ENCODE measurements at places on chromosomes 3 and 15.

GRCh38 chr3:27471923-27472550 lies 12.1 kb downstream of the SLC4A7 start:
- no peak overlapping the region for H3K27ac ChIP-seq
- no peaks in the 10 kb centered on the region for H3K27me3 ChIP-seq
- no peak for DNase-seq

- H3K27ac ChIP-seq, result peak overlapping the region; percentile 98
- peak; percentile 62 for DNase-seq
- no peaks in the 10 kb centered on the region for H3K36me3 ChIP-seq
- H3K4me3 ChIP-seq, result peak overlapping the region; percentile 46
Measured at GRCh38 chr15:70098461-70099166, 897 bp upstream of the TLE3 start.

- H3K27me3 ChIP-seq, result no peaks in the 10 kb centered on the region
- peaks cover 10% of the 10 kb centered on the region for H3K4me1 ChIP-seq
Measured at GRCh38 chr15:29106551-29107290, 162.9 kb downstream of the NSMCE3 start.

DNA sequence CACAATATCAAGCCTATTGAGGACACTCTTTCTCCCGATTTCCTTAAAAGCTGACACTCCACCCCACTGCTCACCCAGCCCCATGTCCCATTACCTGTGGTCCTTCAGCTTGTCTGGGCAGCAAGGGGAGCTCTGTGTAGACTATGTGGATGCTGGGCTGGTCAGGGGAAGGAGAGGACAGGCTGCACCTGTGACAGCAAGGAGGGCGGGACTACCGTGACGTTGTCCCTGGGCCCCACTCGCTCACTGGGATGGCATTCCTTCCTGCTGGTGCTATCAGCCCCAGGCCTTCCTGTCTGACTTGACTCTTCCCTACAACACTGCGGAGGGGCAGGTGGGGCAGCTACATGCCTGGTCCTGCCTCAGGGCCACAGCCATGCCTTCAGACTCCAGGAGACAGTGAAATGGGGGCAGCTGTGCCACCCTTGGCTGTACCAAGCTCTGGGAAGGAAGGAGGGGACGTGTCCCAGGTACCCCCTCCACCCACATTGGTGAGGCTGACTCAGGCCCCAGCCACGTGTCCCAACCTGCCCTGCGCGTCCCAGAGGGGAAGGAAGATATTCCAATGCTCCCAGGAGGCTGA lies at the start of gene TMEM40:
Gene TMEM40, minus strand, starts transcription at position 163 of the 583 bp plus-strand sequence. CDS start 9,427 bp downstream, outside the sequence.
- H3K36me3 ChIP-seq, result no peaks in the 10 kb centered on the region
- H3K4me1 ChIP-seq, result peaks cover 4% of the 10 kb centered on the region
- no peaks in the 10 kb centered on the region for H3K27me3 ChIP-seq
- peak within 1 kb of the TSS; percentile 84 for H3K27ac ChIP-seq
- DNase-seq, result no peak

DNA sequence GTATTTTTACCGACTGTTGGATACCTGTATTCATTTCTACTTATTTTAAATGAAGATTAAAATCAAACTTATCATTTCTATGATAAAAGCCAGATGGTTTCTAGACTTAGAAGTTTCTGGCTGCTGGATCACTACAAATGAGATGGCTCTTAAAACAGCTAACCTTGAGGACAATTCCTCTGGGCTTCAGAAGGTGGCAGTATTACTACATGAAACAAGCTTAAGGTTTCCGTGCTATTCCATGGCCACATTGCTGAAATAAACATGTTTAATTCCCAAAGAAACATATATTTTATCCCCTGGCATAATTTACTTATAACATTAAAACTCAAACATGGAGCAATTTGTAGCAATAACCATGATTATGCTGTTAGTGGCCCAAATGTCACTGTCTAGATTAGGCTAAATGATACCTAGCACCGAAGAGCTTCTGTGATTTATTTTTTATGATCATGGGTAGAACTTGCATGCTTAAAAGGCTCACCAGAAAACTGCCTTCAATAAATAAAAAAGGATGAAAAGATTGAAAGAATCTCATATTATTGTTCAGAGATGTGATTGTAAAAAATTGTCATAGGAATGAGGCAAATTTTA lies 204.0 kb upstream of the NANOGP8 start:
- no peak overlapping the region for H3K27ac ChIP-seq
- no peaks in the 10 kb centered on the region for H3K27me3 ChIP-seq
- no peak for DNase-seq
- H3K4me1 ChIP-seq, result no peaks in the 10 kb centered on the region

- no peaks in the 10 kb centered on the region for H3K27me3 ChIP-seq
- DNase-seq, result no peak
- H3K4me1 ChIP-seq, result no peaks in the 10 kb centered on the region
- H3K4me3 ChIP-seq, result no peak overlapping the region
- H3K27ac ChIP-seq, result no peak overlapping the region
Measured at GRCh38 chr3:101010296-101010695, 17.1 kb upstream of the ABI3BP start.

GRCh38 chr15:62549345-62549970 lies 384.4 kb upstream of the C2CD4B start:
- no peaks in the 10 kb centered on the region for H3K27me3 ChIP-seq
- no peak overlapping the region for H3K4me3 ChIP-seq
- H3K36me3 ChIP-seq, result no peaks in the 10 kb centered on the region
- H3K4me1 ChIP-seq, result peaks cover 50% of the 10 kb centered on the region
- peak overlapping the region; percentile 48 for H3K27ac ChIP-seq

- no peaks in the 10 kb centered on the region for H3K36me3 ChIP-seq
- no peak for DNase-seq
Measured at GRCh38 chr3:175312791-175313190, 453.7 kb downstream of the NAALADL2 start.

DNA sequence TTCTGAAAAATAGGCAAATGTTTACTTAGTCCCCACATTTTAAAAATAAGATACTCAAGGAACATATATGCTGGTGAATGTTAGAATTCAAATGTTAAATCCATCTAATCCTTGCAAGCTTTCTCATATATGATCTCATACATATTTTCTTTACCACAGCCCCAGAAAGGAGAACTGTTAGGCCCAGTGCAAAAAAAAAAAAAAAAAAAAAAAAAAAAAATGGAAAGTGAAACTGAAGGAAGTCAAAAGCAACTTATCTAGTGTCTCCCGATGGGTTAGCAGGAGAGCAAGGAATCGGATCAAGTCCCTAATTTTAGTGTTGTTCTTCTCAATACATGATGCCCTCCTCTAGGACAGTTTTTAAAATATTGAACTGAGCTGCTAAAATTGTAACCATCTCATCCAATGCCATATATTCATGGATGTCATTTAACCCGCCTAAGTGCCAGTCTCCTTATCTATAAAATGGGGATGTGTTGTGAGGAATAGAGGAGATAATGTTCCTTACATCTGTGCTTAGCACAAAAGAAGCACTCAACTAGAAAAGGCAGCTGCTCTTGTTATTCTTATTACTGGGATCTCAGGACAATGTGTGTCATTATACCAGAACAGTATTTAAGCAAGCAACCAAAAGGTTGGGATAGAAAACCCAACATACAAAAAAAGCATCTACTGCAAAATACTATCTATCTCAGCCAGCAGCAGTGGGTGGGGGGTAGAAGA lies 279.7 kb downstream of the MAGI1 start:
- no peak overlapping the region for H3K4me3 ChIP-seq
- DNase-seq, result no peak
- no peak overlapping the region for H3K27ac ChIP-seq
- no peaks in the 10 kb centered on the region for H3K4me1 ChIP-seq

DNA sequence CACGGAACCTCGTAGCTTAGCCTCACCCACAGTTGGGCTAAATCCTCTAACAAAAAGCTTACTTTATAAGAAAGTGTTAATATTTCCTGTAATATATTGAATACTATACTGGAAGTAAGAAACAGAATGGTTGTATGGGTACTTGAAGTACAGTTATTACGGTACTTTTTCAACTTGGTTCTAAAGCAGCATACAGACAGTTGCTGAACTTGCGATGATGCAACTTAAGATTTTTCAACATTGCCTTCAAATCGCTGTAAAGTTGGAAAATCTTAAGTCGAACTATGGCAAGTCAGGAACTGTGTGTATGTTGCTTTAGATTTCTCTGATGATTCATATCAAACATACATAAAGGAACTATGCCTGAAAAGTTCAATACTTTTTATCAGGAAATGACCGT lies 204.4 kb upstream of the C2CD4B start:
- no peak for DNase-seq
- no peaks in the 10 kb centered on the region for H3K4me1 ChIP-seq
- no peak overlapping the region for H3K4me3 ChIP-seq
- H3K36me3 ChIP-seq, result no peaks in the 10 kb centered on the region

- DNase-seq, result no peak
- no peaks in the 10 kb centered on the region for H3K4me1 ChIP-seq
- no peaks in the 10 kb centered on the region for H3K36me3 ChIP-seq
- H3K27me3 ChIP-seq, result no peaks in the 10 kb centered on the region
- H3K27ac ChIP-seq, result no peak overlapping the region
- no peak overlapping the region for H3K4me3 ChIP-seq
Measured at GRCh38 chr3:99730870-99731269, 86.8 kb upstream of the CMSS1 start.

DNA sequence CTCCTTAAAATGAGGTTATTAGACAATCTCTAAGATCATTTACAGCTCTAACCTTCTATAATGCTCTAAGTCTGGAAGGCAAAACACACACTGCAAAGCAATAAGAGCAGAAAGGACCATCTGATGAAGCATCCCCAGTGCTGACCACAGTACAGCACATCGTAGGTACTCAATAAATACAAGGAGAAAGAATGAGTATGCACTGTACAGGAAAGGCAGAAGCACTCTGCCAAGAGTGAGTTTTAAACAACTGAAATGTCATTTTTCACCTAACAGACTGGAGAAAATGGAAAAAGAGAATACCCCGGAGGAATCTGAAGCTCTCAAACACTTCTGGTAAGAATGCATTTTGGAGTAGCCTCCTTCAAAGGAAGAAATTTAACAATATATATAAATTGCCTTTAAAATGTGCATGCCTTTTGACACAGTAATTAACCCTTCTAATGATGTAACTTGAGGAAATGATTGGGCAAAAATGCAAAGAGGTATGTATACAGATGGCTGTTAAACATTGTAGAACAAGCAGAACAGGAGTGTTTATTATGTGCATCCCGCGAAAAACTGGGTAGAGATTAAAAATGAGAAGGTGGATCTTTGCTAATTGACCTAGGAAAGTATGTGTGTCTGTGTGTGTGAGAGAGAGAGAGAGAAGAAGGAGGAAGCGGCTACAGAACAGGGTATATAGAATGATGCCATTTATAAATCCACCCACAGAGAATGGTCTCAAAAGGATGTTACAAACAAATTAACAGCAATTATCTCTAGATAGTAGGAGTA lies 8.0 kb upstream of the OXTR start:
- H3K4me1 ChIP-seq, result no peaks in the 10 kb centered on the region
- H3K36me3 ChIP-seq, result no peaks in the 10 kb centered on the region
- no peaks in the 10 kb centered on the region for H3K27me3 ChIP-seq
- H3K4me3 ChIP-seq, result no peak overlapping the region
- no peak overlapping the region for H3K27ac ChIP-seq
- DNase-seq, result no peak

- H3K27me3 ChIP-seq, result no peaks in the 10 kb centered on the region
- no peak overlapping the region for H3K4me3 ChIP-seq
- H3K36me3 ChIP-seq, result no peaks in the 10 kb centered on the region
- no peak for DNase-seq
- H3K4me1 ChIP-seq, result no peaks in the 10 kb centered on the region
Measured at GRCh38 chr15:77326366-77326765, 93.5 kb downstream of the PEAK1 start.

DNA sequence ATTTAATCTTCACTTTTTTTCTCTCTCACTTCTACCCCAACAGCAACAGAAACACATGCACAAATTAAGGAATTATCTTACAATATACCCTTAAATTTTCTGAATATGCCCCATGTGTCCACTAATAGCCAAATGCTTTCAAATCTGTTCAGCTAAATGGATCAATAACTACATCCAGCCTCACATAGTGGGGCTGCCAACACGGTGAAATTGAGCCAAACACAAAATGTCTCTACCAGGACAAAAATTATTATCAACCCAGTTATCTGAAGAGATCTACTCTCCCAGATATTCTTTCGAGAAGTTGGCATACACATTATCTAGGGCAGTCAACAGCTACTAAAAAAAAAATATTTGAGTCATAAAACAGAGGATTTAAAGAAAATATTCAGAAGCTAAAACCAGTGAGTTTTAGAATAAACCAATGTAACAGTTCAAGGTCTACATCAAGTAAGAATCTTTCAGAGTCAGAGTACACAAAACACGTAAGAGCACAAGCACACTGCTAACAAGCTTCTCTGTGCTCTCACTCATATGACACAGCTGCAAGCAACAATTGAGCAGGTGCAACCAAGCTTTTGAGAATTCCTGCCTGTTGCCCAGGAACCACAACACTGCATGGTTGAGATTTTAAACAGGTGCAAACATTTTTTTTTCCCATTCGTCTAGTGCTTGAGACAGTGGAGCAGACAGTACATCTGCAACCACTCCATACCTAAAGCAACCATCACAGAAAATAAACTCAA lies 247.7 kb downstream of the ZBTB20 start:
- peak; percentile 77 for DNase-seq
- H3K36me3 ChIP-seq, result no peaks in the 10 kb centered on the region
- H3K4me1 ChIP-seq, result peaks cover 30% of the 10 kb centered on the region
- peak overlapping the region; percentile 67 for H3K27ac ChIP-seq
- H3K27me3 ChIP-seq, result no peaks in the 10 kb centered on the region

DNA sequence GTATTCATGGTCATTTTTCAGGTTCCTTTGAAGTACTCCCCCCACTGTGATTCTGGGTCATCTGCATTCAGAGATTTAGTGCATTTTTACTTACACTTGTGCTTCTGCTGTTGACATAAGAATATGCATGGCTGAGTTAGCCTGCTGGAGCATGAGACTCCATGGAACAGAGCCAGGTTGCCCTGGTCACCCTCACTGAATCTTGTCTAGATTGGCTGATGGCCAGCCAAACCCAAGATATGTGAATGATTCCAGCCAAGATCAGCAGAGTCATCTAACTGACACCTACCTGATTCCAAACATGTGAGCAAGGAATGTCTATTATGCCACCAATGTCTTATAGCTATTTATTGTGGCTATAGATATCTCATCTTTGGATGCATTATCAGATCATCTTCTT lies 25.1 kb downstream of the DTWD1 start:
- H3K4me3 ChIP-seq, result no peak overlapping the region
- H3K27me3 ChIP-seq, result no peaks in the 10 kb centered on the region
- peak overlapping the region; percentile 81 for H3K27ac ChIP-seq
- no peaks in the 10 kb centered on the region for H3K36me3 ChIP-seq

DNA sequence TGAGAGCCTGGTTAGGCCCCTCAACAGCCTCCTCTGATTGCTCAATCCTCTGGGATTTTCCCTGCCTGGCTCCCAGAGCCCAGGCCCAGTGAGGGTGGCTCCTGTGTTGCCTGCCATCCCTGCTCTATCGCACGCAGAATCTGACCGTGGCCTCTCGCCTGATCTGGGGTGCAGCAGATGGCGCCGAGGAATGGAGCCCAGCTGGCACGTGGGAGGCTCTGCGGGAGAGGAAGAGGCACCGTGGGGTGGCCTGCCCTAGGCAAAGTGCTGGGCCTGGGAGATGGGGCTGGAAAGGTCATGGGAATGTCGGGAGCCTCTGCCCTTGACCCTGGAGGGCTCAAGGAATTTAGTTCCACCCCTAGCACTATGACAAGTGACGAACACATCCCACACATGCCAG lies 10.3 kb downstream of the SV2B start:
- H3K27me3 ChIP-seq, result no peaks in the 10 kb centered on the region
- no peak overlapping the region for H3K4me3 ChIP-seq
- no peaks in the 10 kb centered on the region for H3K36me3 ChIP-seq
- H3K27ac ChIP-seq, result no peak overlapping the region
- no peaks in the 10 kb centered on the region for H3K4me1 ChIP-seq

- peak overlapping the region; percentile 70 for H3K27ac ChIP-seq
- peaks cover 12% of the 10 kb centered on the region for H3K4me1 ChIP-seq
- DNase-seq, result no peak
Measured at GRCh38 chr3:101036676-101037075, 43.5 kb upstream of the ABI3BP start.

Measured in thyroid gland (tissue), 4 donors.